ENCODE measurements at places on chromosomes 3 and 15. TPM values are rescaled to one million over a fixed set of nuclear protein-coding genes. Genes with fewer than 3 reads are reported as not detected.
A peak's percentile ranks its signal among the peaks of the same experiment; 100 is the strongest.

DNA sequence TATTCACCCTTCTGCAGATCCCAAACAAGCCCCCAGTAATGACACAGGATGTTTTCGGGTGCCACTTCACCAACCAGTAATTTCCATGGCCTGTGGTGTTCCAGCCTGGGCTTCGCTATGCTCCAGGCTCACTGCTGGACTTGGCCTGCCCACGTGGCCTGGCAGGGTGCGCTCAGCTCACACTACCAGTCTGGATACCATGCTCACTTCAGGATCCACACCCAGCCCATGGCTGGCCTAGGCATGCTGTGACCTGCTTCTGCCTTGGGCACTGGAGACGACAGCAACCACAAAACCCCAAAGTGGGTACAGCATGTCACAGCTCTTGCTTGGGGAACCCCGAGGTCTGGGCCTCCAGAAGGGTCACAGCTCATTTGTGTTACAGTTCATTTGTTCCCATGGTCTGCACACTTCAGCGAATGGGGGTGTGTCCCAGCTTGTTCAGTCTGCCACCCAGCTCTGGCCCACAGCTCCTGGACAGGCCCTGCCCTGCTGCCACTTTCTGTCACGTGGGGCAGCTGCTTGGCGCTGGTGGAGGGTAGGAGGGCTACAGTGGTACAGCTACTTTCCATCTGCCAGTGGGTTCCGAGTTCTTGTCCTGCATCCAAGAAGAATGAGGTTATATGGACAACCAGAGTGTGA is 650.8 kb downstream of the MCTP2 start:
- no peaks in the 10 kb centered on the region for H3K27me3 ChIP-seq
- H3K27ac ChIP-seq, result no peak overlapping the region
- no peak for DNase-seq
- H3K36me3 ChIP-seq, result no peaks in the 10 kb centered on the region
- no peak overlapping the region for H3K4me3 ChIP-seq

- no peak for DNase-seq
- peaks cover 3% of the 10 kb centered on the region for H3K4me1 ChIP-seq
- H3K27me3 ChIP-seq, result no peaks in the 10 kb centered on the region
- H3K4me3 ChIP-seq, result no peak overlapping the region
- no peak overlapping the region for H3K27ac ChIP-seq
Measured at GRCh38 chr3:12471241-12471640, 13.0 kb upstream of the TSEN2 start.

DNA sequence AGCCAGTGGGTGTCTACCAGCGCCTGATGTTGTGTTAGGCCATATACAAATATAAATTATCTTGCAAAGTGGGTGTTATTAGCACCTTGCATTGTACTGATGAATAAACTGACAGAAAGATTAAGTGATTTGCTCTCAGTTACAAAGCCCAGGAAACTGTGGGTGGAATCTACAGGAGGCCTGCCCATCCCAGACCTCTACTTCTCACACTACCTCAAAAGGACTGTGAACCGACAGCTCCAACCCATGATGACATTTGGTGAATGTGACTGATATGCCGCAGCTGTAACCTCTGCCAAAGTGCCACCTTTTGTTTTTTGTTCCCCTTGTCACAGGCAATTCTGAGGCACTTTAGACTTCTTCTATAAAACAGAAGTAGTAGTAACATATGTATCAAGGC is 43.7 kb upstream of the KCNMB2 start:
- no peaks in the 10 kb centered on the region for H3K4me1 ChIP-seq
- H3K27me3 ChIP-seq, result no peaks in the 10 kb centered on the region
- no peaks in the 10 kb centered on the region for H3K36me3 ChIP-seq
- no peak overlapping the region for H3K4me3 ChIP-seq

GRCh38 chr3:24953060-24953771 is 458.6 kb upstream of the THRB start:
- H3K27me3 ChIP-seq, result no peaks in the 10 kb centered on the region
- no peak overlapping the region for H3K4me3 ChIP-seq
- H3K4me1 ChIP-seq, result no peaks in the 10 kb centered on the region
- H3K36me3 ChIP-seq, result no peaks in the 10 kb centered on the region

- no peak overlapping the region for H3K4me3 ChIP-seq
- DNase-seq, result no peak
- H3K4me1 ChIP-seq, result peaks cover 7% of the 10 kb centered on the region
- H3K27ac ChIP-seq, result no peak overlapping the region
- H3K36me3 ChIP-seq, result no peaks in the 10 kb centered on the region
Measured at GRCh38 chr3:127668906-127669305, 3.8 kb upstream of the ABTB1 start.

DNA sequence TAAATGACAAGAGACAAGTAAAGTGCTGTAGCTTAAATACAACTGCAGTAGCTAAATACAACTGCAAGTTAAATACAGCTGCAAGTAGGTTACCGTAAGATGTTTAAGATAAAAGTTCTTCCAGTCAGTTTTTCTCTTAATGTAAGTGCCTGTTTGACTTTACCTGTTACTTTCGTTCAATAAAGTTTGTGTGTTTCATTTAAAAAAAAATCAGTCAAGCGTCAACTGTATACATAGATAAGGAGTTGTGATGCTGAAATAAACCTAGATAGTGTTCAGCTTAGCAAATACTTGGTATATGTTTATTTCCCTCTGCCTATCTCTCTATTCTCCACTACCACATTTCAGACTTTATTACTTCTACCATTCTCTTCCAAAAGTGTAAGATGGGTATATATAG is 221.2 kb downstream of the NR2F2 start:
- H3K4me1 ChIP-seq, result no peaks in the 10 kb centered on the region
- H3K4me3 ChIP-seq, result no peak overlapping the region
- H3K27ac ChIP-seq, result no peak overlapping the region
- DNase-seq, result no peak
- no peaks in the 10 kb centered on the region for H3K27me3 ChIP-seq

GRCh38 chr3:87228316-87228715 is 1.2 kb downstream of the CHMP2B start:
- no peak for DNase-seq
- H3K4me1 ChIP-seq, result peaks cover 2% of the 10 kb centered on the region
- peak overlapping the region; percentile 76 for H3K4me3 ChIP-seq
- no peaks in the 10 kb centered on the region for H3K36me3 ChIP-seq
- no peak overlapping the region for H3K27ac ChIP-seq
- no peaks in the 10 kb centered on the region for H3K27me3 ChIP-seq

GRCh38 chr3:9351709-9352126 is 11.1 kb upstream of the THUMPD3 start:
- no peaks in the 10 kb centered on the region for H3K4me1 ChIP-seq
- H3K27me3 ChIP-seq, result no peaks in the 10 kb centered on the region
- DNase-seq, result no peak

DNA sequence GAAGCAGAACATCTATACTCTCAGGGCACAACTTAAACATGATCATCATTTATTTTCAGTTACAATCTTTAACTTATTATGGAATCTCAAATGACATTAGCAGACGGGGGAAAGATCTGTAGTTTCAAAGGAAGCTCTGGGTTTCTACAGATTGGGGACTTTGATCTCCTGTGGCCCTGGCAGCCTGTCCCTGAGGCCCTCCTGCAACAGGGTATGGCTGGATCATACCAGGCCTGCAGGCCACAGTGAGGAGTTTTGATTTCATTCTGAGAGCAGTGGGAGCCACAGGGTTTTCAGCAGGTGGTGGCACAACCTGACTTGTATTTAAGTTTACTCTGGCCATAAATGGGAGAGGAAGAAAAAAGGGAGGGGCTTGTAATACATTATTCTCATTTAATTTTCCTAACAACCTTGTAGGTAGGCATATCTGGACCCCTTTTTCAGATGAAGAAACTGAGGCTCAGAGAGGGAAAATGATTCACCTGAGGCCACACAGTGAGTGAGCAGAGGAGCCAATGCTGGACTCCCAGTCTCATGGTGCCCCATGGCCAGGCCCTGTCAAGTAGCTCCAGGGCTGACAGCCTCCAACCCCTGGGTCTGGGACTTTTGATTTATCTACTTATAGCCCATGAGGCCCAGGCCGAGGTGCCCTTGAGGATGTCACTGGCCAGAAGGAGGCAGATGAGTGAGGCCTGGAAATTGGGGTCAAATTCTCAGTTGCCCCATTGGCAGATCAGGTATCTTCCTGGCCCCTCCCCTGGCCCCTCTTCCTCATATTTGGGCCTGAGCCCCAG is 71.0 kb downstream of the ATP2B2 start:
- no peaks in the 10 kb centered on the region for H3K4me1 ChIP-seq
- no peaks in the 10 kb centered on the region for H3K36me3 ChIP-seq
- H3K27ac ChIP-seq, result no peak overlapping the region
- no peaks in the 10 kb centered on the region for H3K27me3 ChIP-seq
- no peak for DNase-seq

DNA sequence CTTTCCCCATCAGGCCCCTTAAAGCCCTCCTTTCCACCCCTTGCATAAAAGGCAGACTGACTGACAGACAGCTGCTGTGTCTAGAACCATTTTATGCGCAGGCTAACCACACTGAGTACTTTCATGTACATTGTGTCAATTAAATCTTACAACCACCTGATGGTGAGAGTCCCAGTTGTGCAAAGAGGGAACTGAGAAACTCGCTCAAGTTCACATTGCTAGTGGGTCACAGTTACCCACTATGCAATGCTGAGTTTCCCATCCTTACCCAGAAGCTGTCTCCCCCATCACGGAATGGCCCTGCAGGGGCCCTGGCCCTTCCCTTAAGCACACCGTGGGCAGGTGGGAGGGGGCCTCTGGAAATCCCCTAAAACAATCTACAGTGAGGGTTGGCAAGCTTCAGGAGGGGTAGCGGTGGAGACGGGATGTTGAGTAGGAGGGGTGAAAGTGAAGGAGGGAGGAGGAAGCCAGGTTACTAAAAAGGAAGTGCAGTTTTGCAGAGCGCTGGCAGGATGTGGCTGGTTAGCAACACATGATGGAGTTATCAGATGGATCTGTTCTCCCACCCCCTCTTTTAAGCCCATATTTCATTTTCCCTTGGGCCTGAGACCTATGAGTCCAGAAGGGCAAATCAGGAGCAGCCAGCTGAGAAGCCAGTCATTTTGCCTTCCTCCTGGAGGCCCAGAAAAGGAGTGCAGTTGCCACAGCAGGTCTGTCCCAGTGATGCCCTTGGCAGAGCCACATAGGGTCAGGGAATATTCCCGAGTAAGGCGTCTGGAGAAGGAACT is 30.0 kb downstream of the STARD5 start:
- no peak overlapping the region for H3K4me3 ChIP-seq
- no peaks in the 10 kb centered on the region for H3K4me1 ChIP-seq
- H3K27me3 ChIP-seq, result no peaks in the 10 kb centered on the region
- no peak overlapping the region for H3K27ac ChIP-seq
- DNase-seq, result no peak
- H3K36me3 ChIP-seq, result no peaks in the 10 kb centered on the region

DNA sequence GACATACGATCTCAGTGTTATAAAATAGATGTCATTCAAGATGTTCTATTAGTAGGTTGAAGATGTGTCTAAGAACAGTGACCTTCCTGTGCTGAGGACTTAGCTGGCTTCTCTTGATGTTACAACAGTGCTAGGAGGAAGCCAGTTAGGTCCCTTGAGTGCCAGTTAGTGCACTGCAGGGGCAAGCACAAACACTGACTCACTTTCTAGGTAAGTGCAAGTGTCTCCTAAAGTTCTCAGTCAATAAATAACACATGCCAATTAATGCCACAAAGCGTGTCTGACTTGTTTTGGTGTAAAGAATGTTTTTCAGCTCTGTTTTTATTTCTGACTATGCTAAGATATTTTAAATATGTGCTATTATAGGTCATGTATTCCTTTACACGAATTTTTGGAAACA is 211.8 kb downstream of the NAALADL2 start:
- no peak overlapping the region for H3K4me3 ChIP-seq
- no peaks in the 10 kb centered on the region for H3K4me1 ChIP-seq
- no peak for DNase-seq
- no peak overlapping the region for H3K27ac ChIP-seq
- H3K36me3 ChIP-seq, result no peaks in the 10 kb centered on the region
- no peaks in the 10 kb centered on the region for H3K27me3 ChIP-seq

DNA sequence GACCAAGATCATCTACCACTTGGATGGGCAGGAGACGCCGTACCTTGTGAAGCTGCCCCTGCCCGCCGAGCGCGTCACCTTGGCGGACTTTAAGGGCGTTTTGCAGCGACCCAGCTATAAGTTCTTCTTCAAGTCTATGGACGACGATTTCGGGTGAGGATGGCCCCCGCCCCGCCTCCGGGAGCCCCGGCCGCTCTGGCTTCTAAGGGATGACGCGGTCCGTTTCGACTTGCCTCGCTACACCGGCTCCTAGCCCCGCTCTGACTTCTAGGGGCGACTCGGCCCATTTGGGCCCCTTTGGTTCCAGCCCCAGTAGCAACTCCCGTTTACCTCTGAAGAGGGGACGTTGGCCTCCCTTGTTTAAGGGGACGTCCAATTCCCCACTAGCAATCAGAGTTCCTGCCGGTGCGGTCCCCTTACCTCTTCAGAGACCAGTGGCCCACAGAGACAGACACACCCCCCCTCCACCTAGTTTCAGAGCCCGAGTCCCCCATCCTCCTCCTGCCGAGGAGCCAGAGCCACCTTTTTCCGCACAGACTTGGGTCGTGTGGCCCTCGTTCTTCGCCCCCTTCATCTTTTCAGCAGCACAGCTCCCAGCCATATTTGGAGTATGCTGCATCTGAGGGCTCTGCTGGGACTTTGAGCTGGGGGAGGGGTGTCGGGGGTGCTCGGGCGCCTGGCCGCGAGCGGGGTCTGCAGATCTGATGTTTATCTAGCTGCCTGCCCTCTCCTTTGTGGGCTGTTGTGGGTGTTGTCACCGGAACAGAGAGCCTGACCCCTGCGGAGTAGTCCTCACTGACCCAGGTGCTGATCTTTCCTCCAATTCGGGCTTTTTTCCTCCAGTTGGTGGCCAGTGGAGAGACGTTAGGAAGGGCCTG is 706 bp downstream of the DVL3 start:
- H3K27me3 ChIP-seq, result no peaks in the 10 kb centered on the region
- peak; percentile 51 for DNase-seq
- H3K36me3 ChIP-seq, result no peaks in the 10 kb centered on the region
- H3K4me1 ChIP-seq, result peaks cover 8% of the 10 kb centered on the region

DNA sequence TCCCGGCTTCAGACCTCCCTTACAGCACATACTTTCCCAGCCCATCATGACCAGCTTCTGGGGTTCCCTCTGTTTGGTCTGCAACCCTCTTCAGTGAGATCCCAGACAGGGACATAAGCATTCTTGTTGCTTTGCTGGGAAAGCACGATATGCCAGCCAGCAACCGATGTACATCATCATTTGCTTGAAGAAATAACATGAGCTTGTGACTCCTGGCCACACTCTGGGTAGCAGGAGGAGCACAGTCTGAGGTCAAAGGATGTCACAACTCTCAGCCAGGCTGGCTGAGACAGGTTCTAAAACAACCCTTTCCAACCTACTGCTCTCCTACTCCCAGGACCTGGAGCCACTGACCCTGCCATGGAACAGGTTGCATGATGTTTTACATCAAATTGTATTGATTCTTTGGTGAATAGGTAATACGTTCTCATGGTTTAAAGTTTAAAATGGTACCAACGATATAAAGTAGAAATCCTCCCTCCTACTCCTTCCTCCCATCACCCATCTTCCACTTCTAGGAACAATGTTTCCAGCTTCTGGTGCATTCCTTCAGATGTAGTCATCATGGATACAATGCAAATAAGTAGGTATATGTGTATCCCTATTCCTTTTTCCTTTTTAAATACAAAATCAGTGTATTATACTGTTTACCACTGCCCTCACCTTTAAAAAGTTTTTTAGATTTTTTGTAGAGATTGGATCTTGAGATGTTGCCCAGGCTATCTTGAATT is 190.3 kb downstream of the OPA1 start:
- H3K27ac ChIP-seq, result no peak overlapping the region
- H3K36me3 ChIP-seq, result no peaks in the 10 kb centered on the region
- no peak overlapping the region for H3K4me3 ChIP-seq
- DNase-seq, result no peak
- no peaks in the 10 kb centered on the region for H3K27me3 ChIP-seq
- no peaks in the 10 kb centered on the region for H3K4me1 ChIP-seq

- H3K36me3 ChIP-seq, result no peaks in the 10 kb centered on the region
- no peaks in the 10 kb centered on the region for H3K4me1 ChIP-seq
- peaks cover 3% of the 10 kb centered on the region for H3K27me3 ChIP-seq
- H3K4me3 ChIP-seq, result no peak overlapping the region
- no peak overlapping the region for H3K27ac ChIP-seq
Measured at GRCh38 chr3:64291956-64292355, 66.7 kb upstream of the PRICKLE2 start.

Gene CYP1A2
- total RNA-seq, result not detected

Gene EFCC1
- 7.9 TPM for total RNA-seq

Measured in ovary (tissue), 10 donors.